Mucosa of gallbladder (tissue), 1 donor: ENCODE measurements at places on chromosomes 6 and 20.

DNA sequence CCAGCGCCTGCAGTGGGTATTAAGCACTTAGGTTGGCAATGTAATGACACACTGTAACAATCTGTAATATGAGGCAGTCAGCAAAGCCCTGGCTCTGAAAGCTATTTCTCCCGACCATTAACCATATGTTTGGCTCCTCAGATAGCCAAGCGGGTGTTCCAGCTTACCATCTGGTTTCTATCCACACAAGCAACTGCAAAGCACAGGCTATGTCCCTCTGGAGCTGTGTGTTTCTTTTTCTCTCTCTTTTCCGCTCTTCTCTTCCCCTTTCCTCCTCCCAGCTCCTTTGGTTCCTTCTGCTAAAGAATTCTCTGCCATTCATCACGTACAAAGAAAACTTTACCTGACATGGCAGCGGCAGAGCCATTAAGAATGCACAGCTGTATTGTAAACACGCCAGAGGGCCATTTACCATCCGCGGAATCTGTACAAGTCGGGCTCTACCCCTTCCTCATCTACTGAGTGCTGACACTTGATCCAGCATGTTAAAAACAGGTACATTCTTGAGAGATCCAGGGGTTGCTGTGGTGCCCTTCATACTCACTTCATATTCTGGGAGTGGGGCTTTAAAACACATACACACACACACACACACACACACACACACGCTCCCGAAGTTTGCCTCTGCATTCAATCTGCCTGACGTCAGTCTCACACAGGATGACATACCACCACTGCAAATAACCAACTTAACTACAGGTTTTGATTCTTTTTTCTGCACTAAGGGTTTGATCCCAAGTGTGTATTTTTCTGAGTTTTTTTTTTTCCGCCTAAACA lies 77.2 kb downstream of the BACH2 start:
- DNase-seq, result peak; percentile 49

DNA sequence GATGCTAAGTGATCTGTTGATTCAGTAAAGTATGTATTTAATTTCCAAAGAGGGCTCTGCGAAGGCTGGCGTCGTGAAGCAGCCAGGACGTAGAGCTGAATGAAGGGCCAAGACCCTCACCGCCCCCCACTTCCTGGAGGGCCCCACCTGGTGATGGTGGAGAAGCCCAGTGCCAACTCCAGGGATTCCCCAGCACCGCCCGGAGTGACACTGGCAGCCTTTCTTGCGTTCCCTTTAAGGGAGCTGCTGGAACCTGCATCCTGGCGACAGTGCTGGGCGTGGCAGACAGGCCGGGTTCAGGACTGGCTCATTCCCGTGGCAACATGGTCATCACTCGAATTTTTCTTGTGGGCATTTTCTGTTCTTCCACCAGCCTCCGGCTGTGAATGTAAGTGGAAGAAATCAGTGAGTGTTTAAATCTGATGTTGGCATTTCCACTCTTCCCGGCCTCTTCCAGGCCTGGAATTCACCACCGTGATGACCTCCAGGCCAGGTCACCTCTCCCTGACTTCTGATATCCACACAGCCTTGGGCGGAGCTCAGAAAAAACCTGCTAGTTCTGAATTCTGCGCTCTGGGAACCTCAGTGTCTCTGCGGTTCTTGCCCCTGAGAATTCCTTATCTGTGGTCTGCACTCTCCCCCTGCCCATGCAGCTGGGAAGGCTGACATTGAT lies 57.4 kb upstream of the DACT2 start:
- DNase-seq, result no peak

GRCh38 chr6:82370788-82371187 lies 7.2 kb downstream of the TPBG start:
- no peak for DNase-seq

DNA sequence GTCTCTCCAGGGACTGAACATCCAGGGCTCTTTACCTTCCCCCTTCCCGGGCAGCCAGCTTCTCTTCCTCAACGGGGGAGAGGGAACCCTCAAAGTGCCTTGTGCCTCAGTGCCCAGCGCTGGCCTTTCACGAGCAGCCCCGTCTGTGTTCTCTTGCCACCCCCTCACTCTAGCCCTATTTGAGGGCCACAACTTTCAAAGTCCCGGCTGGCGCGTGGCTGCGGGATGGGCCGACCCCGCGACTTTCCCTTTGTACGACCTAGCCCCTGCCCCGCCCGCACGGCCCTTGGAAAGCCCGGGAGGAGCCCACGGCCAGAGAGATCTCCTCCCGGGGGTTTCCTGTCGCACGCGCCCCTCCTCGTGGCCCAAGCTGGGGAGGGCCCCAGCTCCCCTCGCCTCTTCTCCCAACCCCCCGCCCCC lies 559 bp downstream of the SCRT2 start:
- no peak for DNase-seq

GRCh38 chr6:4136354-4136831 lies 1.0 kb upstream of the ECI2 start:
- DNase-seq, result no peak

DNA sequence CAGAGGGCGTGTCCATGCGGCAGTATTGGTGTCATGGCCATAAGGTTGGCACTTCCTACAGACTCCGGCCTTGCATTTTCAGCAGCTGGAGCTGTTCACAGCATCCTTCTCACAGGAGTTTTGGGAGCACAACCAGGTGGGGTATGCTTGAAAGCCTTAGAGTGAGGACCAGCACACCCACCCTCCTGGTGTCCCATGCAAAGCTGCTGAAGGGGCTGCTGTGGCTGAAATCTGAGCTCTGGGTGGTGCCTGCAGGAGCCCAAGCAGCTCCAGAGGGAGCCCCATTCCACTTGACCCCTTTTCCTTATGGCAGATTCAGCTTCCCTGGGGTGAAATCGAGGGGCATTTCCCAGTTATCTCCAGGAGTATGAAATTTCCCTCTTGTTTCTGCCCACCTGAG lies 74.0 kb upstream of the BHLHE23 start:
- no peak for DNase-seq

DNA sequence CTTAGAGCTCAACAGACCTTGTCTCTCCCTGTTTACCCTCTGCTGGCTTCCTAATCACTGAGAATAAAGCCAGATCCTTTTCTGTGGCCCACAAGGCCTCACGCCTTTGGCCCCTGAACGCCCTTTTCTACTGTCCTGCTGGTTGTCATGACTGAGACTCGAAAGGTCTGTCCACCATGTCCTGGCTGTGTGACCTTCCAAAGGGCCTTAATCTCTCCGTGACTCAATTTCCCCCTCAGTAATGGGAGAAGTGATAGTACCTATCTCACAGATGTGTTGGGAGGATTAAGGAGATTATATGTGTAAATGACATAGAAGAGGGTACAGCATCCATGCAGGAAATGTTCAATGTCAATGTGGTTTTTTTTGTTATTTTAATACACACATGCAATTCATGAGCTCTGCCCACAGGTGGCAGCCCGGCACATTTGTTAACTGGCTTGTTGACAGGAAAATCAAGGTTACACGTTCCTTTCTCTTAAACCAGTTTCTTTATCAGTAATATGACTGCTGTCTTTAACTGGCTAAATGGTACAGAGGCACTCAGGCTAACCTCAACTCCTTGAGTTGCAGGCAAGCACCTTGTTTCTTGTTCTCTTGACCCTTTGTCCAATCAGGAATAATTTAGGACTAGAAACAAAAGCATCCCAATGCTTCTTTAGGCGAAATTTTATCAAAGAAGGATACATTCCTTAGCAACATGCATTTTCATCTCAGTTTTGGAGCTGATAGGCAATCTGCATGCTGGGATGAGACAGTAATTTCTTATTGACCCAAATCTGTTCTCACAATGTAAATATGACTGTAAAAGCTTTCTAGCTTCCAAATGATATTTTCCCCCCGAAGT lies 16.6 kb downstream of the SLC22A1 start:
- DNase-seq, result peak; percentile 56

- DNase-seq, result peak; percentile 20
Measured at GRCh38 chr6:107894809-107895396, 63.1 kb downstream of the SEC63 start.
